Psoas muscle (tissue), 8 donors: ENCODE measurements at places on chromosomes 2 and 18. TPM values are rescaled to one million over a fixed set of nuclear protein-coding genes. Genes with fewer than 3 reads are reported as not detected.
A peak's percentile ranks its signal among the peaks of the same experiment; 100 is the strongest.

The RESP18 gene
- total RNA-seq, result not detected

The DUSP2 gene
- 1.4 TPM for total RNA-seq

- DNase-seq, result no peak
Measured at GRCh38 chr2:12303181-12304030, 413.3 kb upstream of the TRIB2 start.

- no peak for DNase-seq
Measured at GRCh38 chr2:180706694-180707093, 273.7 kb upstream of the UBE2E3 start.

DNA sequence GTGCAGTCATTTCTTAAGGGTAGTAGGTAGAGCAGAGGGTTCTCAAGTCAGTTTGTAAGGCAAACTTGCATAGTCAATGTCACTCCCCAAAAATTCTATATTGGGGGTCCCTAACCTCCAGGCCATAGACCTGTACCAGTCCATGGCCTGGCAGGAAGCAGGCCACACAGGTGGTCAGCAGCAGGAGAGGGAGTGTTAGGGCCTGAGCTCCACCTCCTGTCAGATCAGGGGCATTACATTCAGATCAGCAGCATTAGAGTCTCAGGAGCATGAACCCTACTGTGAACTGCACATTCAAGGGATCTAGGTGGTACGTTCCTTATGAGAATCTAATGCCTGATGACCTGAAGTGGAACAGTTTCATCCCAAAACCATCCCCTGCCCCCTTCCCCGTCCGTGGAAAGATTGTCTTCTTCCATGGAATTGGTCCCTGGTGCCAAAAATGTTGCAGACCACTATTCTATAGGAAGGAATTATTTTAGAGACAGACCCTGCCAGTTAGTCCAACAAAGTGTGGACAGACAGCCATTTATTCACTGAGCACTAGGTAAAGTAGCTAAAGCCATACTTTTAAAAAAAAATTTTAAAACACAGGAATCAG, 6.7 kb downstream of the COA5 start:
- peak; percentile 39 for DNase-seq
